ENCODE measurements at places on chromosomes 3 and 15. TPM values are rescaled to one million over a fixed set of nuclear protein-coding genes. Genes with fewer than 3 reads are reported as not detected.

CIDEC gene
- 29.9 TPM for total RNA-seq

GRCh38 chr3:58092521-58092920 lies 84.3 kb downstream of the FLNB start:
- H3K27ac ChIP-seq, result no peak overlapping the region
- H3K36me3 ChIP-seq, result peaks cover 15% of the 10 kb centered on the region
- H3K4me3 ChIP-seq, result no peak overlapping the region
- DNase-seq, result no peak
- no peaks in the 10 kb centered on the region for H3K4me1 ChIP-seq
- no peaks in the 10 kb centered on the region for H3K27me3 ChIP-seq

TLR9 gene
- total RNA-seq, result not detected

GRCh38 chr3:6770397-6770690 lies 90.6 kb upstream of the GRM7 start:
- no peaks in the 10 kb centered on the region for H3K4me1 ChIP-seq
- no peaks in the 10 kb centered on the region for H3K27me3 ChIP-seq
- no peaks in the 10 kb centered on the region for H3K36me3 ChIP-seq
- no peak for DNase-seq
- H3K27ac ChIP-seq, result no peak overlapping the region
- H3K4me3 ChIP-seq, result no peak overlapping the region

DNA sequence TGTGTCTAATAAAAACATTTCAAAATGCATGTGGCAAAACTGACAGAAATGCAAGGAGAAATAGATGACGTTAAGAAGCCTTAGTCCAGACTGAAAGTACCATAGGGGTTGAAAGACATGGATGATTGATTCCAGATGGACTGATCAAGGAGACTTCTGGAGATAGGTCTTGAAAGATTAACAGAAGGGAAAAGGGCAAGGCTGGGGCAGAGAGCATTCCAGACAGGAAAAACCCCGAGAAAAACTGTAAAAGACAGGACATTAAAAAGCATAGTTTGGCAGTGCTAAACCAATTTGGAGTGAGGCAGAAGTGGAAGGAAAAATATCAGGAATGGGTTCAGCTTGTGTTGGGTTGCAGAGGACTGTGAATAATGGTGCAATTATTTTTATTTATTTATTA lies 375.2 kb upstream of the SGO1 start:
- H3K4me3 ChIP-seq, result no peak overlapping the region
- no peaks in the 10 kb centered on the region for H3K27me3 ChIP-seq
- no peaks in the 10 kb centered on the region for H3K36me3 ChIP-seq
- no peaks in the 10 kb centered on the region for H3K4me1 ChIP-seq

SLC24A5 gene
- total RNA-seq, result not detected

CHRM5 gene
- not detected for total RNA-seq

GRCh38 chr3:37536840-37537239 lies 324.8 kb upstream of the CTDSPL start:
- no peaks in the 10 kb centered on the region for H3K27me3 ChIP-seq
- H3K27ac ChIP-seq, result peak overlapping the region; percentile 73
- peaks cover 32% of the 10 kb centered on the region for H3K4me1 ChIP-seq
- no peak for DNase-seq
- H3K36me3 ChIP-seq, result peaks cover 50% of the 10 kb centered on the region

GRCh38 chr3:144106970-144107369 lies 135.3 kb downstream of the DIPK2A start:
- H3K4me1 ChIP-seq, result no peaks in the 10 kb centered on the region
- no peak overlapping the region for H3K27ac ChIP-seq
- DNase-seq, result no peak
- no peak overlapping the region for H3K4me3 ChIP-seq

GRCh38 chr3:122024800-122025199 lies 2.8 kb upstream of the ILDR1 start:
- H3K36me3 ChIP-seq, result no peaks in the 10 kb centered on the region
- H3K4me3 ChIP-seq, result no peak overlapping the region
- no peaks in the 10 kb centered on the region for H3K4me1 ChIP-seq
- H3K27me3 ChIP-seq, result no peaks in the 10 kb centered on the region
- no peak for DNase-seq

DNA sequence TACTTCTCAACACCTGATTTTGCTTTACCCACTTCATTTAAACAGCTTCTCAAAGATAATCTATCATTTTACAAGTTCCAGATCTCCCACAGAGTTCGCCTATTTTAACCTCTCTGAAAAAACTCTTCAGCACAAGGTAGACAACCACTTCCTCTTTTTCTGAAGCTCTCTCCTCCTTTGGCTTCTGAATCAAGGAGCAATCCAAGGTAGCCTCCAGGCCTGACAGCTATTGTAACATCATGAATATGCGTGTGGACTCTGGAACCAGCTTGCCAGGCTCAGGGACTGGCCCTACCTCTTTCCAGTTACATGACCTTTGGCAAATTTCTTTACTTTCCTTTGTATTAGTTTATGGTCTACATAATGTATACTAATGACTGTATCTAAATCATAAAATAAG lies 405.9 kb upstream of the ZNF385D start:
- H3K4me1 ChIP-seq, result no peaks in the 10 kb centered on the region
- no peak overlapping the region for H3K27ac ChIP-seq
- no peaks in the 10 kb centered on the region for H3K36me3 ChIP-seq

MKRN3 gene
- total RNA-seq, result 3.4 TPM

ROPN1 gene
- not detected for total RNA-seq

- H3K4me3 ChIP-seq, result no peak overlapping the region
- peaks cover 4% of the 10 kb centered on the region for H3K36me3 ChIP-seq
- H3K27me3 ChIP-seq, result no peaks in the 10 kb centered on the region
- no peak overlapping the region for H3K27ac ChIP-seq
- no peak for DNase-seq
- H3K4me1 ChIP-seq, result no peaks in the 10 kb centered on the region
Observed at GRCh38 chr3:170078620-170079281, 41.0 kb downstream of the GPR160 start.

ALS2CL gene
- 49.0 TPM for total RNA-seq

DNA sequence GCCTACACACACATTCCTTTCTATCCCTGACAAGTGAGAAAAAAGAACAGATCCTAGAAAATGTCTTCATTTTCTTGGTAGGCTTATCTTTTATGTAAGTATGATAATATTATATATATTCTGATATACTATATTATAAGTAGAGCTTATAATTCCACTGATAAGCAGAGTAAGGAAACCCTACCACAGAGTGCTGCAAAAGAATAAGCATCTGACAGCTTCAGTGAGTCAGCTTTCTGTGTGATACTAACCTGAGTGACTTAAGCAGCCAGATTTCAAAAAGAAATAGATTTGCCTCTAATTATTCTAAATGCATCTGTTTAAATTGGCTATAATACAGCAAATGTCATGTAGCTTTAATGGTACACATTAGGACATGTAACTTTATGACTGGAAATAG lies 656.0 kb downstream of the MCTP2 start:
- no peaks in the 10 kb centered on the region for H3K36me3 ChIP-seq
- no peaks in the 10 kb centered on the region for H3K4me1 ChIP-seq
- no peak overlapping the region for H3K4me3 ChIP-seq

DNA sequence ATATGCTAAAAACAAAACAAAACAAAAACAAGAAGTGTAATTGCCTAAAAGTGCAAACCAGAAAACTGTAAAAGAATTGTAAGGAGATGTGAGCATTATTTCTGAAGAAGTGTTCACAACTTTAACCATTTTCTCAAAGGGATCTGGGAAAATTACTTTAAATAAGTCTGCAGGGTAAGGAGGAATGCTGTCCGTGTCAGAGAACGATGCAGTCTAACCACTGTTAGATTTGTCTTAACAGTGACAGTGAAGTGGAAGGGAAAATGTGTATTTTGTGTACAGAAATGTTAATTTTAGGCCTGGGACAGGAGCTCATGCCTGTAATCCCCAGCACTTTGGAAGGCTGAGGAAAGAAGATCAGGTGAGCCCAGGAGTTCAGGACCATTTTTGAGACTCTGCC lies 95.7 kb downstream of the DLG1 start:
- no peak for DNase-seq
- H3K36me3 ChIP-seq, result no peaks in the 10 kb centered on the region
- H3K27me3 ChIP-seq, result no peaks in the 10 kb centered on the region

DNA sequence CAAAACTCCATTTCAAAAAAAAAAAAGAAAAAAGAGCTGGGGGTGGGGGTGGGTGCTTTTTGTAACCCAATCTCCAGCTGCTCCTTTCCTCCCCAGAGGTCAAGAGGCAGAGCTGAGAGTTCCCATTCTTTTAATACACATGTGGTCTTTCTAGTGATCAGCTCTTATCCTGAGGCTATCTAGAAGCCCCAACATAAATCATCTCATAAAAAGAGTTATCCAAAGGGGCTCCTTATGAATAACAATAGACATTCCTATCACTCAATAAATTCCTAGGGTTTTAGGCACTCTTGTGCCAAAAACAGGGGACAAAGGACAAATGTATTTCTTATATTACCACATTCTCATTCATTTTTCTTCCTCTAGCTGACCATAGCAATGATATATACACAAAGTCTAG lies 25.1 kb upstream of the GAP43 start:
- no peaks in the 10 kb centered on the region for H3K4me1 ChIP-seq
- H3K36me3 ChIP-seq, result no peaks in the 10 kb centered on the region
- no peak overlapping the region for H3K4me3 ChIP-seq
- H3K27me3 ChIP-seq, result no peaks in the 10 kb centered on the region

PLA2G4E gene
- not detected for total RNA-seq

GRCh38 chr3:32316976-32317375 lies 74.7 kb upstream of the CMTM7 start:
- H3K36me3 ChIP-seq, result no peaks in the 10 kb centered on the region
- DNase-seq, result no peak
- H3K4me3 ChIP-seq, result no peak overlapping the region
- H3K27me3 ChIP-seq, result no peaks in the 10 kb centered on the region

- no peaks in the 10 kb centered on the region for H3K27me3 ChIP-seq
- H3K27ac ChIP-seq, result no peak overlapping the region
- H3K4me1 ChIP-seq, result no peaks in the 10 kb centered on the region
- DNase-seq, result no peak
Observed at GRCh38 chr3:55605443-55606236, 118.5 kb upstream of the WNT5A start.

GRIP2 gene
- total RNA-seq, result 0.21 TPM

A4GNT gene
- total RNA-seq, result not detected

All from ascending aorta (tissue), 2 donors.